ENCODE measurements at places on chromosomes 6 and 20. TPM values are rescaled to one million over a fixed set of nuclear protein-coding genes. Genes with fewer than 3 reads are reported as not detected.
A peak's percentile ranks its signal among the peaks of the same experiment; 100 is the strongest.

GRCh38 chr20:61304750-61305149 lies 52.7 kb downstream of the CDH4 start:
- no peak overlapping the region for H3K4me3 ChIP-seq
- H3K36me3 ChIP-seq = no peaks in the 10 kb centered on the region
- no peak overlapping the region for H3K27ac ChIP-seq
- H3K27me3 ChIP-seq = no peaks in the 10 kb centered on the region
- no peaks in the 10 kb centered on the region for H3K4me1 ChIP-seq
- DNase-seq = no peak

DNA sequence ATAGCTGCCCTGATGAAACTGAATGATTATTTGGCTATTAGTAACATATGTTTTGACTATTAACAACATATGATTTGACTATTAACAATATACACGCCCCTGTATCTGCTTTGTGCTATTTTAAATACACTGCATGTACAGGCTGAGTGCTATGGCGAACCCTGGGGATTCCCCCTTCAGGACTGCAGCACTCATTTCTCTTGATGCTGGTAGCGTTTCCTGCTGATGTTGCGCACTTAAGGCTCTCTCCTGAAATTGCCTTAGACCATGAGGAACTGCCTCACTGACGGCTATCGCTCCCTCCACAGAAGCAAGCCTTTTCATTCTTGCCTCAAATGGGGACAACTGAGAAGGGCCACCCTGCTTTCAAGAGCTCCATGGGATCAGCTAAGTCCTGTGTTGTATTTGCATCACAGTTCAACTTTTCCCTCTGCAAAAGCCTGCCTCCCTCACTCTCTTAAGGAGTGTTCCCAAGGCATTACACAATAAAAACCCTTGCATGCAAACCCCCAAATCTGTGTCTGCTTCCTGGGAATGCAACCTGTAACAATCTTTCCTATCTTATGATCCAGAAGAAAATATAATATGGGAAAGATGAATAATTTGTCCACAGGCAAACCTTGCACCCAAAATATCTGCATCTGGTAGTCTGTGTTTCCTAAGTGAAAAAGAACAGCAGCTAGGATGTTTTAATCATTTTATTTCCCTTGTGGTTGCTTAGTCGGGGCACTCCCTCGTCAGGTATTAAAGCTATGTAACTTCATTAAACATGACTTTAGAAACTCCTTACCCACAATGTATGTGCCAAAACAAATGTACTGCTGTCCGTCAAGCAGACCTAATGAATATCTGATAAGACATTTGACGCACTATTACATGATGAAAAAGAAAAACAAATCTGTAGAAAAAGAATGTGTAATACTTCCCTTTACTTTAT lies 456.4 kb downstream of the COL12A1 start:
- peaks cover 70% of the 10 kb centered on the region for H3K4me1 ChIP-seq
- DNase-seq = no peak
- peak overlapping the region; percentile 3 for H3K4me3 ChIP-seq
- H3K27me3 ChIP-seq = no peaks in the 10 kb centered on the region

GRCh38 chr6:17856306-17856705 lies 131.1 kb downstream of the KIF13A start:
- no peaks in the 10 kb centered on the region for H3K27me3 ChIP-seq
- peaks cover 10% of the 10 kb centered on the region for H3K36me3 ChIP-seq
- no peak overlapping the region for H3K4me3 ChIP-seq

Gene SIGLEC1
- 0.21 TPM for total RNA-seq

DNA sequence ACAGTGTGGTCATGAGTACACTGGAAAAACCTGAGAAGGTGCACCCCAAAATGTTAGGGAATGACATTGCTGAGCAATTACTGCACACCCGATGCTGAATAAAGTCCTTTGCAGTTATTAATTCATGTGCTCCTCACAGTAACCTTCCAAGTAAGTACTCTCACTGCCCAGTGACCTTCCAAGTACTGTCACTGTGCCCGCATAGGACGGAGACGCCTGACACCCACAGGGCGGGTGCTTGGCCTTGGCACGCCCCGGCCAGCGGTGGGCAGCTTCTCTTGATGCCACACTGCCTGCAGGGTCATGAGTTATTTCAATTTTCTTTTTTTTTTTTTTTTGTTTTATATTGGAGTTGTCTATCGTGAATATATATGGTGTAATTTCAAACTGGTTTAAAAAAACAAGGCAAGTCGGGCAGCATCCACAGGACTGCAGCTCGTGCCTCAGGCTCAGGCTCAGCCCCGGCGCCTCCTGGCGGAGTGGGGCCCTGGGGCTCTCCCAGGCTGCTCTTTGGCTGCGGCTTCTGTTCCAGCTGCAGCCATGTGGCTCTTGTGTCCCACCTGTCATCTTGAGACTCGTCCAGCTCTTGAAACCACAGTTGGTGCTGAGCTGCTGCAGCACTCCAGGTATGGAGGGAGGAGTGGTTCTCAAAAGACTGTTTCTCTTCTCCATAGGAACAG lies 27.0 kb downstream of the PNLDC1 start:
- H3K27ac ChIP-seq = no peak overlapping the region
- no peaks in the 10 kb centered on the region for H3K27me3 ChIP-seq
- no peaks in the 10 kb centered on the region for H3K36me3 ChIP-seq
- peaks cover 5% of the 10 kb centered on the region for H3K4me1 ChIP-seq

GRCh38 chr6:4896401-4896800 lies 107.4 kb downstream of the RPP40 start:
- no peaks in the 10 kb centered on the region for H3K27me3 ChIP-seq
- H3K4me1 ChIP-seq = peaks cover 11% of the 10 kb centered on the region
- H3K27ac ChIP-seq = no peak overlapping the region
- no peak overlapping the region for H3K4me3 ChIP-seq

DNA sequence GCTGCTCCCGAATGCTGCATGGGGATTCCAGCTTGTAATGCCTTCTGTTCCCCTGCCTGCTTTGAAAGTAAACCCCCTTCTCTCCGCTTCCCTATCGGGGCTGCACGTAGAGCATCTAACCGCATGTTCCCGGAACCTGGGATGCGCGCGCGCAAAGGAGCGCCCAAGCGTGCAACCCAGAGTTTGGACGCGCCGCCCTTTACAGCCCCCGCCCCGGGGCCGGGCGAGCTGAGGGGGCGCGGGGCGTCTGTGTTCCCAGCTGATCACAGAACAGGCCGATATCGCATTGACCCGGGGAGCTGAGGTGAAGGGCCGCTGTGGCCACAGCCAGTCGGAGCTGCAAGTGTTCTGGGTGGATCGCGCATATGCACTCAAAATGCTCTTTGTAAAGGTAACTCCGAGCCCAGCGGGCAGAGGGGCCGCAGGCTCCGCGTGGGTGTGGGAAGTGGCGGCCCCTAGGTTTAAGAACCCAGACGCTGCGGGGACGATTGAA lies 1.4 kb downstream of the LAMP5 start:
- no peak for DNase-seq
- H3K27ac ChIP-seq = no peak overlapping the region
- H3K4me3 ChIP-seq = peak overlapping the region; percentile 74
- H3K36me3 ChIP-seq = no peaks in the 10 kb centered on the region
- peaks cover 23% of the 10 kb centered on the region for H3K4me1 ChIP-seq
- H3K27me3 ChIP-seq = peaks cover 92% of the 10 kb centered on the region

Gene ADGRF4
- not detected for total RNA-seq

Gene FOXQ1
- total RNA-seq = not detected

GRCh38 chr6:166720856-166721255 lies 93.8 kb upstream of the RPS6KA2 start:
- H3K27ac ChIP-seq = no peak overlapping the region
- peaks cover 6% of the 10 kb centered on the region for H3K27me3 ChIP-seq
- no peak for DNase-seq
- H3K4me1 ChIP-seq = peaks cover 10% of the 10 kb centered on the region
- no peaks in the 10 kb centered on the region for H3K36me3 ChIP-seq

- no peaks in the 10 kb centered on the region for H3K27me3 ChIP-seq
- no peak overlapping the region for H3K4me3 ChIP-seq
- H3K27ac ChIP-seq = no peak overlapping the region
- no peaks in the 10 kb centered on the region for H3K36me3 ChIP-seq
- H3K4me1 ChIP-seq = no peaks in the 10 kb centered on the region
- DNase-seq = peak; percentile 38
These were observed 46.1 kb downstream of the PHACTR3 start for GRCh38 chr20:59650418-59650817.

Gene TMEM74B
- total RNA-seq = not detected

DNA sequence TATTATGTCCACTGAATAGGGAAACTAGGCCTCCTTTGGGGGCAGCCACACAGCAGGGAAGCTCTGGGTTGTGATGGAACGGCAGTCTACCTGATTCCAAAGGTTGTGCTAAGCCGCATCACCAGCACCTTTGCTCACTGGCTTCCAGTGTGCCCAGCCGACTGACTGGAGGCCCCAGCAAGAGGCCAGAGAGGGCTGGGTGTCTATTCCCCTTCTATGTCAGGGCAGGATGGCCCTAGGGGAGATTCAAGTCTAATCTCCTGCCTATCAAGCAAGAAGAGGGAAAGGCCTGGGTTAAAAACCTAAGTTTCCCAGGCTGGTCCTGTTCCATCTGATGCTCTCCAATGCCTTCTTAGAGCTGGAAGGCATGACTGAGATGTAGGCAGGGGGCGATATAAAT lies 53.6 kb downstream of the JPH2 start:
- no peaks in the 10 kb centered on the region for H3K36me3 ChIP-seq
- no peaks in the 10 kb centered on the region for H3K27me3 ChIP-seq
- no peak overlapping the region for H3K4me3 ChIP-seq
- no peak for DNase-seq

GRCh38 chr20:32429343-32429742 lies 71.2 kb downstream of the ASXL1 start:
- no peaks in the 10 kb centered on the region for H3K4me1 ChIP-seq
- H3K36me3 ChIP-seq = peaks cover 64% of the 10 kb centered on the region
- H3K4me3 ChIP-seq = no peak overlapping the region

Gene ATP9A
- 58.4 TPM for total RNA-seq

DNA sequence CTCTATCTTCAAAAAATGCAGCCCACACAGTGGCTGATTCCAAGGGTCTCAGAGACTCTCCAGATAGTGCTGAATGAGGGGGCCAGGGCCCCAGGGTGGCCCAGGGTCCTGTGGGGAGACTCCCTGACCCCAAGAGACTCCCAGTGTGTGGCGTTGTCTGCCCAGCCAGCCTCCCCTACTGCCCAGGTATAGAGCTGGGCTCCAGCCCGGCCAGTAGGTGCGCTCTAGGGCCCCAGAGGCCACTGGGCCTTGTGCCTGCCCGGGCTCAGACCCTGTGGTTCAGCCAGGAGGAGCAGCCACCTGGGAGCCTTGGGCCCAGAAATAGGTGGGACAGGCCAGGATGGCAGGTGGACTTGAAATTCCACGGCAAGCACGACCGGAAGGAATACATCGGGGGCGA lies 30.3 kb upstream of the GATA5 start:
- no peak overlapping the region for H3K27ac ChIP-seq
- H3K36me3 ChIP-seq = no peaks in the 10 kb centered on the region
- no peaks in the 10 kb centered on the region for H3K27me3 ChIP-seq
- DNase-seq = no peak

- no peak overlapping the region for H3K27ac ChIP-seq
- H3K27me3 ChIP-seq = no peaks in the 10 kb centered on the region
- H3K4me1 ChIP-seq = peaks cover 27% of the 10 kb centered on the region
- H3K36me3 ChIP-seq = no peaks in the 10 kb centered on the region
- no peak for DNase-seq
These were observed 16.4 kb downstream of the NFATC2 start for GRCh38 chr20:51526106-51526470.

DNA sequence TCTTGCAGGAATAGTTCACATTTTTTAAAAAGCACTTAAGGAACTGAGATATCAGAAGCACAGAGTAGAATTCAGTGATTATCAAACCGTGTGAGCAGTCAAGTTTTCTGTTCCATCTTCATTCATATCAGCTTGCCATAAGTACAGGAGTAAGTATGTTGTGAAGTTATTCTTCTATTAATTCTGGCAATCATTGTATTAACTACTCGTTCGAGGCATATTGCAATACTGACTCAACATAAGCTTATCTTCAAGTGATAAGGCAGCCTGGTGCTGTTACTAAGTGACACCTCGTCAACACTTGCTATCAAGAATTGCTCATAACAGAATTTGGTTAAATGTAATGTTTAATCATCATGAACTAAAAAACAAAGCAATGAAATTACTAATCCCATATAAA lies 75.7 kb upstream of the SNX9 start:
- H3K27ac ChIP-seq = no peak overlapping the region
- no peak for DNase-seq
- H3K4me1 ChIP-seq = no peaks in the 10 kb centered on the region
- no peak overlapping the region for H3K4me3 ChIP-seq
- H3K27me3 ChIP-seq = no peaks in the 10 kb centered on the region
- no peaks in the 10 kb centered on the region for H3K36me3 ChIP-seq

- H3K4me1 ChIP-seq = no peaks in the 10 kb centered on the region
- no peak overlapping the region for H3K27ac ChIP-seq
- no peak for DNase-seq
- no peaks in the 10 kb centered on the region for H3K27me3 ChIP-seq
- no peak overlapping the region for H3K4me3 ChIP-seq
These were observed 104.7 kb downstream of the EPM2A start for GRCh38 chr6:145630598-145630997.

DNA sequence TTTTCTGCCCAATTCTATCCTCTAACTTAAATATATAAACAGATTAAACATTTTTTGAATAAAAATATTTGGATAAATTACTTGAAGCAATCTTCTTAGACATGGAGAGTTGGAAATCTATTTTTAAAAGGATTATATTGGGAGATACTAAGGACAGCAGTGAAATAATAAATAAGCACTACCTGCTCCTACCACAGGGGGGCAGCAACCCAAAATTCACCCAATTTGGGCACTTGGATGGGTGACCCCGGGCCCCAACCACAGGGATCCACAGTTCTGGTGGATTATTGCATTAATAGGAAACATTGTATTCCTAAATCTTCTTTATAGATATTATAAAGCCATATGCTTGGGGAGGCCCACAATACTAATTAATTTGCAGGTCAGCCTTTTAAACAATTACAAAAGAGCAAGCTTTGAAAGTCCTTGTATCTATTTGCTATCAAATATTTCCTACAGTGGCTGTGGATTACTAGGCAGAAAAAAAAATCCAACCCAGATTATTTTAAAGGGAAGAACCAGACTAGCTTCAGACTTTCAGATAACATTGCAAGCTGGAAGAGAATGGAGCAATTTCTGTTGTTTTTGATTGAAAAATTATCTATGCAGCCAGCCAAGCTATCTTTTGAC lies 66.4 kb upstream of the PDE10A start:
- H3K27ac ChIP-seq = no peak overlapping the region
- H3K36me3 ChIP-seq = no peaks in the 10 kb centered on the region
- no peak overlapping the region for H3K4me3 ChIP-seq

DNA sequence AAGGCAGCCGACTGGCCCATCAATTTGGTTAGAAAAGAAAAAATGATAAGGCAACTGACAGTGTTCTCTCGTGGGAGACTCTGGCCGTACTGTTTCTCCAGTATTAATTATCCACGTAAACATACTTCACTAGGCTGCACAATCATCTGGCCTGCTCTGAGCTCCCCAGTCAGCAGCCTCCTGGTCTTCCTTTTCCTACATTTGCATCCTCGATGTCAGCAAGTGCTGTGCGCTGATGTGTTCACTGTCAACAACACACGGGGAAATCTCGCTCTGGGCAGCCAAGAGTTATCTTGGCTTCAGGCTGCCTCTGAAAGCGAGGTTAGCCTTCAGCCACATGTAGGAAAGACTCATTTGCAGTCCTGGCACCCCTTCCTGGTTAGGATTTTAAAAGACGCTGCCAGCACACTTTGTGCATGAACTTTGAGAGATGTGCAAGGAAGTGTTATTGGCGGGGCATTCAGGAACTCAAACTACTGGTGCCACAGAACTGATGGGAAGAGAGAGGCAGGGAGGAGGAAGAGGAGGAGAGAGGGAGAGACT lies 460.5 kb upstream of the ARID1B start:
- peaks cover 14% of the 10 kb centered on the region for H3K27me3 ChIP-seq
- no peaks in the 10 kb centered on the region for H3K4me1 ChIP-seq
- no peak for DNase-seq
- H3K4me3 ChIP-seq = no peak overlapping the region
- H3K36me3 ChIP-seq = no peaks in the 10 kb centered on the region
